ENCODE measurements at places on chromosomes 7 and 10. TPM values are rescaled to one million over a fixed set of nuclear protein-coding genes. Genes with fewer than 3 reads are reported as not detected.

GRCh38 chr10:98096316-98096715 lies 38.1 kb upstream of the R3HCC1L start:
- DNase-seq, result no peak

The CYP26C1 gene
- total RNA-seq, result not detected

The CUX1 gene
- total RNA-seq, result 123 TPM

DNA sequence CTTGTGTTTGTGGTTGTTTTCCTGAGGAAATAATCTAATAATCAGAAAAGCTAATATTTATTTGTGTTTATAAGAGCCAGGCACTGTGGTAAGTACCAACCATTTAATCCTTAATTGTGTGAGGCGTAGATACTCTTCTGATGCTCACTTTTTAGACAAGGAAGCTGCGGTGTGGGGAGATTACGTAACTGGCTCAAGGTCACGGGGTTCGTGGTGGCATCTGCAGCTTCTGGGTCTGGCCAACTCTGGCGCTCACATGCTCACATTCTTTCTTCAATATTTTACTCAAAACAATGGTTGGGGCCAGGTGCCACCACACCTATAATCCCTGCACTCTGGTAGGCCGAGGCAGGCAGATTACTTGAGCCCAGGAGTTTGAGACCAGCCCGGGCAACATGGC lies 77.6 kb downstream of the RALA start:
- no peak for DNase-seq

GRCh38 chr10:69057261-69057950 lies 30.5 kb upstream of the SRGN start:
- no peak for DNase-seq

- no peak for DNase-seq
Measured at GRCh38 chr7:91355695-91356435, 91.6 kb downstream of the FZD1 start.

The RBM20 gene
- total RNA-seq, result 18.4 TPM

DNA sequence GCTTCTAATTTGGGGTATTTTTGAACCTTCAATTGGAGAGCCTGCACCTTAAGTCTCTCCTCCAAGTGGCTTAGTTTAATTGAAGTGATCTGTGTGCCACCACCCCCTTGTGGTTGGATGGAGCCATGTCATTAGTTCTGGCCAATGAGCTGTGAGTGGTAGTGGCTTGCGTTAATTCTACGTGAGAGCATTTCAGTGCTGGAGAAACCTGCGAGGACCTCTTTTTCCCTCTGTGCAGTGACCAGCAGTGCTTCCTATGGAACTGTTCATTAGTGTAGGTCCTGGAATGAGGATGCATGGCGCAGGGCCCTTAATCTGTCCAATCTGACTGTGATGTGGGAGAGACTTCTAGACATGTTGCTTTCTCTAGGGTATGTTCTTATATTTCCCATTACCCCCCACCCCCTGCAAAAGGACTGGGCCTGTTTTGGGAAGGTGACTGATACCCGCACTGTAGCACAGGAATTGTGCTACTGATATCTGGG lies 3.8 kb downstream of the HILPDA start:
- peak; percentile 81 for DNase-seq

The CEP55 gene
- 8.9 TPM for total RNA-seq

GRCh38 chr10:100340948-100341847 lies 5.8 kb upstream of the SCD start:
- peak; percentile 25 for DNase-seq

GRCh38 chr7:19111474-19112273 lies 5.8 kb downstream of the TWIST1 start:
- peak; percentile 22 for DNase-seq

DNA sequence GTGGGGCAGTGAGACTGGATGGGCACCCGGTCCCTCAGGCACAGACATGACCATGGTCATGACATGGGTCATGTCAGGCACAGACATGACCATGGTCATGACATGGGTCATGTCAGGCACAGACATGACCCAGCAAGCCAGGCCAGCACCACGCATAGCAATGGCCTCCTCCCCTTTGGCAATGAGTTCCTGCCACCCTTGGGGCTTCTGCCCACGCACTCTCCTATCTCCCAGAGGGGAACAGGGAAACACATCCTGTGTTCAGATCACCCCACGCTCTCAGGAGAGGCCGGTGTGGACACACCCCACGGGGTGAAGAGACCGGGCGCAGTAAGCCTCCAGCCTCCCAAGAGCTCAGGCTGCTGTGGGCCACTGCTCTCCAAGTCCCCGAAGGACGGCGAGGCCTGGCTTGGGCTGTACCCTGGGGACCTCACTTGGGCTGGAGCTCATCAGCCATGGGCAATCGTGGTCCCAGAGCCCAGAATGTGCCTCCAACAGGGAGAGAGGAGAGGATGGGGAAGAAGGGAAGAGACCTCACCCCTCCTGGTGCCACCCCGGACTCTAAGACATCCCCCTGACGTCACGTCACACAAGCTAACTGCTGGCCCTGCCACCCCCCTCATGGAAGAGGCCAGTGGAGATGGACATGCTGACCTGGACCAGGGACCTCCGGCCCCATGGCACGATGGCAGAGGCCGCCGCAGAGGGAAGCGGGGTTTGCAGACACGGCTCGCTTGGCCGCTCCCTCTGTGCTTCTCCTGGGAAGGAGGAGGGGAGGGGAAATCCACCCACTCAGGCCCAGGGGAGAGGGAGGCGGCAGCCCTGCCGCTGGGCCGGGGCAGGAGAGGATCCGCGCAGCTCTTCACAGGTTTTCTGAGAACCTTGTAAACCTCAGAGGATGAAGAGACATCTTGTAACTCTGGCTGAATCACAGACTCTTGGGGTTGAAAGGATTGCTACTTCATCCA lies 269.6 kb downstream of the ELFN1 start:
- DNase-seq, result no peak

The CRHR2 gene
- 0.51 TPM for total RNA-seq

DNA sequence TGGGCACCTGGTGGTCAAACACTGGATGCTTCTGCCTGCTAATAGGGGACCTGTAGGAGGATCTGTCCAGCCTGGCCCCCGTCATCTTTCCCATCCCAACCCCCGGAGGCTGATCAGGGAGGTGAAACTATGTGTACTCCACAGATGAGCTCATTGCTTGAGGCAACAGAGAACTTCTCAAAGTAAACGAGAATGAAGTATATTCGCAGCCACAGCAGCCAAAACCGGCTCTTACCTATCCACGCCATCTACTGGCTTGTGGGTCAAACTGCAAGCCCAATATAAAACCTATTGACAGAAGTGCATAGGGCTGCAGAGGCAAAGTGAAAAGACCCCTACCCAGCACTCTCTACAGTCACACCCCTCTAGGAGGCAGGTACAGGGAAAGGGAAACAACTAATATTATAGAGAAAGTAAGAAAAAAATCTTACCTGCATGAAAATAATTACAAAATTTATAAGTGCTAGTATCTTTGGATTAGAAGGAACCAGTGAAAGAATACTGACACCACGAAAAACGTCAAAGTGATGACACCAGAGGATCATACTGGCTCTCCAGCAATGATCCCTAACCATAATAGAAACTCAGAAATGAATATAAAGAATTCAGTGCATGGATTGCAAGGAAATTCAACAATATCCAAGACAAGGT lies 973.5 kb downstream of the ANKRD7 start:
- peak; percentile 61 for DNase-seq

GRCh38 chr7:32164341-32164996 lies 94.3 kb upstream of the PDE1C start:
- peak; percentile 45 for DNase-seq

The HYAL4 gene
- total RNA-seq, result not detected

The AKR1C4 gene
- total RNA-seq, result not detected

GRCh38 chr10:30842894-30843293 lies 188.8 kb downstream of the ZNF438 start:
- peak; percentile 77 for DNase-seq

DNA sequence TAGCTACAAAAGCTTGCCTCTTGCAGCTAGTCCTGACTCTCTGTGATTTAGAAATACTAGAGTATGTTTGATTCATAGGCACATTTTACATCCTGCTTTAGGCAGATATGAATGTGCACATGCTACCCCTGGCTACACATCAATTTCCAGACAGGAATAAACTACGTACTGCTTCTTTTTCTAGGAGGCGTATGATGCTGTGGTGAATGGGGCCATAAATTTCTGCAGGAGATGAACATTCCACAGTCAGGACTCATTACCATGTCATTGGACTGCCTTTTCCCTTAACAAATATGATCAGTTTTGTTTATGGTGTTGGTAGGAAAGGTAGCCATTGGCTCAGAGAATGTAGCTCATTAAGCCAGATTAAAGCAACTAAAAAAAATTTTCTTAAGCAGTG lies 50.1 kb upstream of the IFRD1 start:
- DNase-seq, result no peak

GRCh38 chr7:116969371-116969902 lies 16.1 kb downstream of the ST7 start:
- DNase-seq, result no peak

DNA sequence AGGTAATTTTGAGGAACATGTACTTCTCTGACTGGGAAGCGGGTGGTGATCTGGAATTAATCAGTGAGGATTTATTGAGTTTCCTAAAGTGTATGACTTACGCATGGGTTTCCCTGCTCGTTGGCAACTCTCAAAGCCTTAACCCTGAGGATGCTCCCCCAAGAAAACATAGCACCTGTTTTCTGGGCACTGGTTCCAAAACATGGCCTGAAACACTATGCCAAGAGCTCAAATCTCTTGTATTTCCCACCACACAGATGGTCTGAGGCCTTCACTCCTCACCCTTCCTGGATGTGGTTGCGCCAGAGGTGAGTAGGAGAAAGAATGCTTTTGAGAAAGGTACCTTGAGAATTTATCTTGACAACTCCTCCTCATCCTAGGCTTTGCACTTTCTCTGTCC lies 250.4 kb downstream of the FZD1 start:
- DNase-seq, result peak; percentile 17

Measured in tongue (tissue), 3 donors.